ENCODE measurements at places on chromosomes 2 and 18.

GRCh38 chr2:99878581-99879350 is 263.6 kb downstream of the AFF3 start:
- peak; percentile 41 for DNase-seq

- no peak for DNase-seq
Observed at GRCh38 chr2:219782737-219783348, 155.4 kb downstream of the SLC4A3 start.

GRCh38 chr2:33246432-33246831 is 230.0 kb upstream of the RASGRP3 start:
- DNase-seq, result no peak

- no peak for DNase-seq
Observed at GRCh38 chr2:38170067-38170466, 94.1 kb upstream of the CYP1B1 start.

DNA sequence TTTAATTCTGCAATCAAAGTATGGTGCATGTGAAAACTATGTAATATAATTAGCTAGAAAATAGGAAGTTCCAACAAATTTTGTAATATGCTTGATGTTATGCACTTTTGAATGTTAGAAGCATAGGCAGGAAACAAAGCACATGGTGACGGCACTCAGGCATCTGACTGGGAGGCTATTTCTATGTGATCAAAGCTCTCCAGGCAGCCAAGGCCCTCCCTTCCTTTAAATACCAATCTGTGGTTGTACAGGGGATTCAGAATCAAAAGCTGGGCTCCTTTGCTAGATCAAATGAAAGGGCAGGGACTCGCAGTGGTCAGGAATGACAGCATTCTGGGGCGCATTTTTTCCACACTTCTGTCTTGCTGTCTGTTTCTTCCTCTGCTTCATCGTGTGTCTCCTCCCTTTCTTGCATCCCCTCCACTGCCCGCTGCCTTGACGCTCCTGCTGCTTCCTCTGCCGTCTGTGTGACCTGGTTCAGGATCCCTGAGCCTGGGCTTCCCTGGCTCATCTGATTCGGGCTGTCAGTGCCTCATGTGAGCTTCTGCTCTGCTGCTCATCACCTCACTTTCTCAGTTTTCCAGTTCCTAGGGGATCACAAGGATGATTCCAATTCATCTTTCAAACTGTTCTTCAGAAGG is 30.9 kb downstream of the TMEM182 start:
- DNase-seq, result no peak

- no peak for DNase-seq
Observed at GRCh38 chr2:18918280-18918679, 328.9 kb upstream of the NT5C1B start.

GRCh38 chr2:66488946-66489345 is 54.0 kb downstream of the MEIS1 start:
- no peak for DNase-seq

DNA sequence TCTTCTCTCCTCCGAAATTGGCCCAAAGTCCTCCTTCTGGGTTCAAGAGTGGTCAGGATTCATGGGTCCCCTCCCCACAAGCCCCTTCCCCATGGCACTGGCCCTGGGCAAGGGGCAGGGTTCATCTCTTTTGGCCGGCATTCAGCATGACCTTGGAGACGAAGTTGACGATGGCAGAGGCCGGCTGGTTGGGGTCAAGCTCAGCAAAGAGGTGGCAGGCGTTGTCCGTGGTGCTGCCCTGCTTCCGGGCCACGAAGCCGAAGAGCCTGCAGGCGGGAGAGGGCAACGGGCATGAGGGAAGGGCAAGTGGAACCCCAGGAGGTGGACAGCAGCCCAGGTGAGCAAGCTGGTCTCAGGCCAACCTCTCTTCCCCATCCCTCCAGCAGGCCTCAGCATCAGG is 198.5 kb downstream of the TNS1 start:
- DNase-seq, result no peak

GRCh38 chr18:1294229-1294628 is 389.6 kb downstream of the ADCYAP1 start:
- DNase-seq, result no peak

DNA sequence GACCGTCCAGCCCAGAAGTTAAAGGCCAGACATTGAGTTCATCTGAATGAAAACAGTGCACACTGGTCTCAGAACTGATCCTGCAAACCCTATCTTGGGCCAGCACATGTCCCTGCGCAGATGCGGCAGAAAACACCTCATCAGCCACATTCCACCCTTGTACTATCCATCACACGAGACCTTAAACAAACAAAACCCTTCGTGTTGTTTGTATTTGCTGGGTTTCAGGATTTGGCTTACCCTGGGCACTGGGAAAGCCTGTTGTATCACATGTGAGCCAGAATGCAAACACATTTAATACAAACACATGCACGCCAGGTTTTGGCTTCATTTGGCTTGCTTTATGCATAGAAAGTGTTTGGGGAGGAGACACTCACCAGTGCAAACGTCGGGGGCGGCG is 12.5 kb downstream of the WIPF1 start:
- no peak for DNase-seq

DNA sequence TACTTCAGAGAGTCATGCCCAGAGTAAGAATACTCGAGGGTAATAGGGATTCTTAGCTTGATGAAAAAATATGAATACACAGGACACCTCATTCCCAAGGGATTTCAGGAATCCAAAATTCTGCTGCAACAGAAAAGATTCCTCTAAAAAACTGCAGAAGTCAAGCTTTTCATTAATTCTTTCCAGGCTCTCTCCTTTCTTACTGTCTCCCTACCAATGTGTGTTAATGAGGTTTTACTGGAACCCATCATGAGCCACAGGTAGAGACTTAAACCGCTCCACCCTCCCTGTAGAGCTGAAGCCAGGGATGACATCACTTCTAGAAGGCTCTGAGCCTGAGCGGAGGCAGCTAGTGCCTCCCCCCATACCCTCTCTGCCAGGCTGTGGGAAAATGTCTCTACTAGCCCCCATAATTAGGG is 3.4 kb downstream of the SDC1 start:
- no peak for DNase-seq

DNA sequence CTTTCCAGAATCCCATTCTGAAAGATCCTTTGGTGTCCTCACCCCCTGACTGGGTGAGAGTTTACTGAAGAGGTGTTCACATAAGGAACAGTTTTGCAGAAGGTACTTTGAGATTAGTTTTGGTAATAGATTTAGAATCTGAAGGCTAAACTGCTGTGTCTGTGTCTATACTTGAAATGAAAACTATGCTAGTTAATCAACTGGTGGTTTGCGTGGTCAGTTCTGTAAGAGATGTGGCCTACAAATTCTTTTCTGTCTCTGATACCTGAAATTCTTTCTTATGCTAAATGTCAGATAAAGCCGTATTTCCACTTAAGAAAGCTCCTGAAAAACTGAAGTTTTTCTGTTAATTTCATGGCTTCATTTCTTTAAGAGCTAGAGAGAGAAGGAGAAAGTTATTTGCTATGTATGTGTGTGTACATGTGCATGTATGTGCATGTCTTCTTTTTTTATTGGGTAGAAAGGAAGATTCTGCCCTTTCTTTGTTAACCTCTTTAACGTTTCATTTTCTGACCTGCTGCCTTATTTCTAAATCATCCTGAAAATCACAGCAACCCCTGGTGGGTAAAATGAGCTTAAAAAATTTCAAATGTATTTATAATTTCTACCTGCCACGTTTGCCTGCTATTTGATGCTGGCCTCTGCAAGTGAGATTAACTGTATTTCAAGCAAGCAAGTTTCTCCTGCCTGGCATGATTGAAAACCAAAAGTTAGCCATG is 552.0 kb upstream of the NRP2 start:
- no peak for DNase-seq

DNA sequence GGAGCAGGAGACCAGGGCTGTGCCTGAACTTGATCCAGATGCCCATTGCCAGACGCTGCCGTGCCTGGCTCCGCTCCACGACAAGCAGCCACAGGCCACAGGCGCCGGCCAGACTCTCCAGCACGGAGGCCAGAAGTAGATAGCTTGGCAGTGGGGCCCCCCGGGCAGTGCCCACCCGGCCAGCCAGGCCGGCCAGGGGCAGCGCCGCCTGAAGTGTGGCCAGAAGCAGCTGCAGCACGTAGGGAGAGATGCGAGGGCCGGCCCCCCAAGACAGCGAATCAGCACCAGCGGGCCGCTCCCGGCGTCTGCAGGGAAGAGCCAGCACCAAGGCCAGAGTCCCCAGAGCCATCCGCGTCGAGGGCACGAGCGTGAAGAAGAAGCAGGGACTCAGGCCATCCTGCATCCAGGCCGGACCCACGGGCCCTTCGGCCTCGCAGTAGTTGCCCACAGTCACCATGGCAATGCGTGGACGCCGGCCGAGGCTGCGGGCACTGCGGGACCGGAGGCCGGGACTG is 484 bp downstream of the ABCB6 start:
- no peak for DNase-seq

- DNase-seq, result no peak
Observed at GRCh38 chr2:148531669-148532428, 112.7 kb upstream of the EPC2 start.

- DNase-seq, result no peak
Observed at GRCh38 chr2:213545964-213546475, 261.8 kb downstream of the SPAG16 start.

DNA sequence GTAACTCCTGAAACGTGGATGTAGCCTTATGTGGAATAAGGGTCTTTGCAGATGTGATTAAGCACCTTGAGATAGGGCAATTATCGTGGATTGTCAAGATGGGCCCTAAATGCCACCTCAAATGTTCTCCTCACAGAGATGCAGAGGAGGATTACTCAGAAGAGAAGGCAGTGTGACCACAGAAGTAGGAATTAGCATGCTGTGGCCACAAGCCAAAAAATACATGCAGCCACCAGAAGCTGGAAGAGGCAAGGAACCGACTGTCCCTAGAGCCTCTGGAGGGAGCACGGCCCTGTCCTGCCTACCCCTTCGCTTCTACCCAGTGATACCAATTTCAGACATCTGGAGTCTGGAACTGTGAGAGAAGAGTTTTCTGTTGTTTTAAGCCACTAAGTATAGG is 47.3 kb upstream of the MGAT5 start:
- no peak for DNase-seq

GRCh38 chr2:223537651-223538601 is 64.2 kb downstream of the SCG2 start:
- no peak for DNase-seq

- no peak for DNase-seq
Observed at GRCh38 chr2:69026691-69027459, 13.9 kb downstream of the ANTXR1 start.

- DNase-seq, result no peak
Observed at GRCh38 chr2:240366901-240367300, 68.6 kb upstream of the GPC1 start.
